ENCODE measurements at places on chromosomes 11 and 22. TPM values are rescaled to one million over a fixed set of nuclear protein-coding genes. Genes with fewer than 3 reads are reported as not detected.

Gene IFITM1
- total RNA-seq, result 1.3 TPM

Gene OR51B4
- 0.94 TPM for total RNA-seq

Gene SHANK2
- 99.2 TPM for total RNA-seq

Gene OR8K5
- not detected for total RNA-seq

Gene MAP6
- 137 TPM for total RNA-seq

Gene SLC22A12
- not detected for total RNA-seq

Gene SLC6A5
- not detected for total RNA-seq

Gene TXN2
- 13.1 TPM for total RNA-seq

Gene AKIP1
- 24.7 TPM for total RNA-seq

Gene CABP7
- total RNA-seq, result 1.9 TPM

Gene OR10D3
- not detected for total RNA-seq

Gene FGF4
- not detected for total RNA-seq

Gene LRRC10B
- 2.5 TPM for total RNA-seq

Gene CD3D
- not detected for total RNA-seq

Gene UFD1
- 26.9 TPM for total RNA-seq

Gene OR10S1
- total RNA-seq, result not detected

Gene OSM
- not detected for total RNA-seq

Gene SYT12
- 0.31 TPM for total RNA-seq

Gene CDHR5
- not detected for total RNA-seq

Gene MLC1
- 23.8 TPM for total RNA-seq

Gene H19
- total RNA-seq, result 2.8 TPM

Gene KCNJ11
- 12.2 TPM for total RNA-seq

Gene GP1BB
- total RNA-seq, result 23.5 TPM

Gene C11orf91
- not detected for total RNA-seq

Gene MS4A15
- not detected for total RNA-seq

Gene MAPK1
- 77.9 TPM for total RNA-seq

Gene HSCB
- 5.3 TPM for total RNA-seq

Gene OR10A4
- total RNA-seq, result not detected

Gene VPREB1
- total RNA-seq, result not detected

Gene MMP10
- not detected for total RNA-seq

Gene FAM111A
- total RNA-seq, result 13.8 TPM

Gene CRYBA4
- total RNA-seq, result not detected

Gene SCUBE1
- total RNA-seq, result 59.8 TPM

Gene DDT
- total RNA-seq, result 37.9 TPM

Gene PATE2
- total RNA-seq, result 1.9 TPM

Gene NOX4
- 9.4 TPM for total RNA-seq

Gene MPZL2
- 0.63 TPM for total RNA-seq

Gene CHADL
- 3.4 TPM for total RNA-seq

Gene OR8D2
- not detected for total RNA-seq

Gene FAT3
- total RNA-seq, result 291 TPM

Gene RAG2
- total RNA-seq, result not detected

Gene NLRP6
- not detected for total RNA-seq

Gene GRAMD1B
- total RNA-seq, result 94.8 TPM

Gene RIMBP3C
- 1.3 TPM for total RNA-seq

Gene ANKK1
- not detected for total RNA-seq

Gene ZNF215
- total RNA-seq, result 6.3 TPM

Gene USP35
- 23.5 TPM for total RNA-seq

Gene MIAT
- 490 TPM for total RNA-seq

Gene TENM4
- 192 TPM for total RNA-seq

Gene ADAMTS8
- total RNA-seq, result 2.5 TPM

Gene THAP12
- 68.2 TPM for total RNA-seq

Gene SNX32
- total RNA-seq, result 20.7 TPM

Gene LMO1
- 3.1 TPM for total RNA-seq

Gene ABCG4
- total RNA-seq, result 4.1 TPM

Measured in parietal lobe (tissue), 2 donors.